ENCODE measurements at places on chromosomes 13 and 19. TPM values are rescaled to one million over a fixed set of nuclear protein-coding genes. Genes with fewer than 3 reads are reported as not detected.

The CD177 gene
- total RNA-seq, result not detected

The PLK5 gene
- total RNA-seq, result not detected

The SPIB gene
- not detected for total RNA-seq

The KCNN4 gene
- 24.8 TPM for total RNA-seq

The ACP7 gene
- 0.43 TPM for total RNA-seq

The ARHGEF1 gene
- 31.8 TPM for total RNA-seq

The CLDN10 gene
- 1.7 TPM for total RNA-seq

The CGB1 gene
- not detected for total RNA-seq

The GGN gene
- under 0.01 TPM for total RNA-seq

The CNFN gene
- total RNA-seq, result not detected

The NANOS3 gene
- 0.96 TPM for total RNA-seq

The ZNF112 gene
- total RNA-seq, result 3.4 TPM

The TSHZ3 gene
- 1.7 TPM for total RNA-seq

The SPC24 gene
- 0.64 TPM for total RNA-seq

The ZNF790 gene
- total RNA-seq, result 5.1 TPM

The CATSPERD gene
- total RNA-seq, result not detected

The ATP4A gene
- not detected for total RNA-seq

The CPB2 gene
- under 0.01 TPM for total RNA-seq

The TMPRSS9 gene
- total RNA-seq, result not detected
